ENCODE measurements at places on chromosomes 2 and 18.

DNA sequence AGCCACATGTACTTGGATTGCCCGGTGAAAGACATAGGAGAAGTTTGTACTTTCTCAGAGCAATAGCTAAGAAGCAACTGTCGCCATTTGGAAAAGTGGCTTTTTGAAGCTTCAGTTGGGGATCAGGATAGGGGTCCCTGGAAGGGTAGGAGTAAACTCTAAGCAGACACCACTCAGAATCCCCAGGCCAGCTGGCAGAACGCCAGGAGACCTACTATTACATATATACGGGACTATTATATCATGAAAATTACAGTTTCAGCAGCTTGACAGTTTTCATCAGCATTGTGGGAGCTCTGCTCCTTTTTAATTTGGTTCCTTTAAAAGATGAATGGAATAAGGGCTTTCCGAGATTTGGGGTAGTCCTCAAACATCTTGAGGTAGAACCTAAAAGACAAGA is 54.9 kb downstream of the SRD5A2 start:
- DNase-seq: no peak

DNA sequence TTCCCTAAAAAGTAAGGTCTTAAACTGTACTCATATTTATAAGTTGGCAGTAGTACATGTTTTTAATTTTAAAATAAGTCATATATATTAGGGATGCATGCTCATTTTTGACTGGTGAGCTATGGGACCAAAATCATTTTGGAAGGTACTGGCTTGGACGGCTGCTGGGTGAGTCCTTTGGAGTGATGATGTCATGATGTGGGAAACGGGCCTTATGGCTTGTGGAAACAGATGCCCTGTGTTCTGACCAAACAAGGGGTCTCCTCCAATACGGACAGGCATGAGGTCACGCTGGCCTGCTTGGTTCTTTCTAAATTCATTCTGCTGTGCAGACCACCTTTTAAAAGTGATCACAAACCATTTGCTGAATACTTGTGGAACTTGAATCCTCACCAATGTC is 109.2 kb upstream of the MGAT5 start:
- DNase-seq: no peak

- no peak for DNase-seq
Measured at GRCh38 chr2:139518321-139518720, 738.1 kb upstream of the NXPH2 start.

GRCh38 chr2:160499865-160500264 is 6.3 kb upstream of the RBMS1 start:
- DNase-seq: no peak

DNA sequence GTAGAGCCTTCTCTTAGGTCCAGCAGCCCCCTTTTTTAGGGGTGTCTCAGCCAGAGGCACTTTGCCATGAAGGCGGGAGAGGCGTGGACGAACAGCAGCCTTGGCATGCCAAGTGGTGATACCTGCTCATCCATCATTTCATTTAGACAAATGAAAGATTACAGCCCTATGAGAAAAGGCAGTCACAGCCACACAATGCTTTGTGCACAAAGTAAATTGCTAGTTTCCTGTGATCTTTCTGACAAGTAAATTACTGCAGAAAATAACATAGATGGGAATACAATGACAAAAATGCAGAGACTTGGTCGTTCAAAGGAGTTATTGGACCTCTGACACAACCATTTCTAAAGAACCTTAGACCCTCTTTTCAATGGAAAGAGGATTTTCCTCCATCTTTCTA is 94.9 kb downstream of the RND3 start:
- DNase-seq: no peak

- DNase-seq: no peak
Measured at GRCh38 chr2:181662287-181662686, 5.4 kb upstream of the CERKL start.

GRCh38 chr2:232466221-232466620 is 10.3 kb downstream of the ALPI start:
- DNase-seq: no peak

GRCh38 chr2:46249654-46250053 is 47.6 kb upstream of the EPAS1 start:
- DNase-seq: no peak

DNA sequence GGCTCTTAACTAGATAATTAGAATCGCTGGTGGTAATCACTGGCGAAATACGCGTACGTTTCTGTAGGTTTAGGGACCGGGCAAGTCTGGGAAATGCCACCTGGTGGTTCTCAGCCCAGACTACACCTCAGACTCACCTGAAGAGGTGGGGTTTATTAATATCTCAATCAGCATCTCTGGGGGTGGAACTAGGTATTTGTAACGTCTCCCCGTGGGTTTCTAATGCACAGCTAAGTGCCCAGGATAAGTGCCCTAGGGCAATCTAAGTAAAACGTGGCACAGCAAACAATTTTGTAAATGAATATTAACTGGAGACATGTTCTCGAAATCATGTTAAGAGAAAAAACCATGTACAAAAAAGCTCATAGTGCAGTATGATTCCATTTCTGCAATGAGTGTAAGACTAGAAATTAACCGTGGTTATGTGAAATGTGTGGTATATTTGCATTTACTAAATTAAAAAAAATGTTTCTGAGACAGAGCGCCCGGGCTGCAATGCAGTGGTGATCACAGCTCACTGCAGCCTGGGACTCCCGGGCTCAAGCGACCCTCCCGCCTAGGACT is 760 bp upstream of the CNOT11 start:
- no peak for DNase-seq

DNA sequence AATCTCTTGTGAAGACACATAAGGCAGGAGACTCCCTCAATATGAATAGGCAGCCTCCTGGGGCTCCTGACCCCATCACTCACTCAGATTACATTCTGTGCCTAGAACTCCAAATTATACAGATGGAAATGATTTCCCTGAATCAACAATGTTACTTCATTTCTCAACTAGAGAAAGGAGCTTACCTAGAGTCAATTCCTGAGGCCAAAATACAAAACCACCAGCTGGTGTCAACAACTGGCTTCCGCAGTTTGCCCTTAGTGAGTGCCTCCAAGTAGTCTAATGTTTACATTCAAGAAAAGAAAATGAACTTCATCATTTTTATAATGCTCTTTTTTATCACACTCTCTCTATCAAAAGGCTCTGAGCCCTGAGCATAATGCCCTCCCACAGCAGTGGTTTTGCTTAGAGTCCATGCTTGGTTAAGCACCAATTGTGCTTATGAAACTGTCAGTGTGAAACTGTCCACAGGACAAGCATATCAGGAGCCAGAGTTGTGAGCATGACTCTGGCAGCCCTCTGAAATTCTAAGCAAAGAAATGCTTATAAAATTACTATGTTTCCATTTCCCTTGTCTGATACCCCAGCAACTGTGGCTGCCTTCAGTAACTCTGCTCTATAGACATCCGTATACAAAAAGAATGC is 305.7 kb upstream of the PKDCC start:
- no peak for DNase-seq

GRCh38 chr2:100390001-100390940 is 27.2 kb downstream of the CHST10 start:
- no peak for DNase-seq

DNA sequence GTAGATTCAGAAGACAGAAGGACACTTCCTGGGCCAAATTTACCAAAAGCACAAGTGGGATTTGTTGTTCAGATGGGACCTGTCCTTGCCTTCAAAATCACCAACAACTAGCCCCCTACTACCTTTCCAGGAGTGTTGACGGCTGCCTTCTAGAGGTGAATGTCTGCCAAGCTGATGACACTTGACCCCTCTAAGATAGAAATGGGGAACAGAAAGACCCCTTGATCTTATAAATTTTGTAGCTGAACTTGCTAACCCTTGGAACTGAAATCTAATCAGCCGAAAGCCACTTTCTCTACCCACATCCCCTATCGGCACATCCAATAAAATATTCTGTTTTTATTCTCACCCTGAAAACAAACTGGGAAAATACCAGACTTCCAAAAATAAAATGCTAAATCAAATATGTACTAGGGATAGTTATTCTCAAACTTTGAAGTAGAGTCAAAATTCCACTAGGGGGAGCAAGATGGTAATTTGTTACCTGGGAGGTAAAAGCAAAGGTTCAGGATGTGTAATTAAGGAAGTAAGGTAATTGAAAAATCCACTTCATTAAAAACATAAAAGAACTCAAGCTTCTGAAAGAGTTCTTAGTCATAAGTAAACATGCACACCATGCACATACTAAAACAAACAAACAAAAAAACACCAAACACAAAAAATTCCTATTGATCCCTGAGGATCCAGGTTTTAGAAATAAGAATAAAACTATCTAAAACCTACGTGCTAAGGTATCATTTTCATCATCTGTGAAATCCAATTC is 119.2 kb downstream of the ANKRD44 start:
- DNase-seq: no peak

DNA sequence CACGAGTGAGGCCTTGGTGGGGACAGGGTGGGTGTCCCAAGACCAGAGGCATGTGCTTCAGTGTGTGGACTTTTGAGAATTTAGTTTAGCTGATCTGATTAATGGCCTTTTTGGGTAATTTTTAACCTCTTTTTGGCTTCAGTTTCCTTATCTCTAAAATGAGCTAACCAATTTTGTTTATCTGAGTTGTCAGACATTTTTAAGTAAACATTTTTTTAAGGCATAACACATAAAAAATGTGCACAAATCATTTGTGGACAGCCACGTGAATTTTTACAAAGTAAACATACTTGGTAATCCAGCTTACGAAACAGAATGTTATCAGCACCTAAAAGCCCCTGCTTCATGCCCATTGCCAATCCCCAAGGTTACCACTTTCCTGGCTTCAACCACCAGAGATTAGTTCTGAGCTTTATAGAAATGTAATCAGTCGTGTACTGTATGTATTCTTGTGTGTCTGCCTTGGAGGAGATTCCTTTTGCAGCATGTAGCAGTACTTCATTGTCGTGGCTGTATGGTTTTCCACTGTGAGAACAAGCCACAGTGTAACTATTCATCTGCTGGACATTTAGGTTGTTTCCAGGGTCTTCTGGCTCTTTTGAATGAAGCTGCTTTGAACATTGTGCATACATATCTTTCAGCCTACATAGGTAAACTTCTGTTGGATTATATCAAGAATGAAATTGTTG is 8.4 kb upstream of the INO80C start:
- DNase-seq: no peak

DNA sequence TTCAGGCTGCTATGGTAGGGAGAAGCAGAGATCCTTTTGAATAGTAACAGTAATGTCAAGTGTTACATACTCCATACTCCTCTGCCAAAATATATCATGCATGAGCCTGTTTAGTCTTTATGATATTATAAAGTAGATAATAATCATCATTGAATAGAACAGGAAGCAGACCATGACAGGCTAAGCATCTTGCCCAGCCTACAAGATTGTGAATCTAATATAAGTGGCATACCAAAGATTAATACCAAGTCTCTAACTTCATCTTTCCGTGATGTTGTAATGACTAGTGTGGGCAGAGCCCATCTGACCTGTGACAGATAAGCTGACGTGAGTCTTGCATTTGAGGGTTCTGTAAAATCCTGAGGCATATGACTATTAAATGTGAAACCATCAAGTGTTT is 13.1 kb downstream of the NDUFB3 start:
- DNase-seq: no peak

GRCh38 chr2:196584903-196585302 is 54.6 kb upstream of the CCDC150 start:
- DNase-seq: no peak

- DNase-seq: no peak
Measured at GRCh38 chr2:209146682-209147320, 277.0 kb upstream of the MAP2 start.

DNA sequence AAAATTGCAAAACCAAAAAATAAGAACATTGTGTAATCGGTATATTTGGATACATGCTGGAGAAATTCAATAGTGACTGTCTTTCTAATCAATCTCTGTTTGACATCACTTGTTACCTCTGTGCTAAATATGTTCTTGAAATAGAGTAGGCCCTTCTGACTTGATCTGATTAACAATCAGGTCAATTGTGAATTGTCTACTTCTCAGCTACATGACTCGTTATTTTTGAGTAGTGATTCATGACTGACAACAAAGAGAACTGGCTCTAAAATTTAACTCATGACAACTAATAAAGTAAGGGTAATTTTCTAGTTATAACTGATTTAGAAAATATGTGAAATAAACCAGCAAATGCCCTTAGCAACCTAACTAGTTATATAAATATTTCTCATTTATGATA is 312.1 kb downstream of the TMX3 start:
- DNase-seq: no peak

GRCh38 chr2:225042800-225043167 is 516 bp upstream of the DOCK10 start:
- DNase-seq: no peak

DNA sequence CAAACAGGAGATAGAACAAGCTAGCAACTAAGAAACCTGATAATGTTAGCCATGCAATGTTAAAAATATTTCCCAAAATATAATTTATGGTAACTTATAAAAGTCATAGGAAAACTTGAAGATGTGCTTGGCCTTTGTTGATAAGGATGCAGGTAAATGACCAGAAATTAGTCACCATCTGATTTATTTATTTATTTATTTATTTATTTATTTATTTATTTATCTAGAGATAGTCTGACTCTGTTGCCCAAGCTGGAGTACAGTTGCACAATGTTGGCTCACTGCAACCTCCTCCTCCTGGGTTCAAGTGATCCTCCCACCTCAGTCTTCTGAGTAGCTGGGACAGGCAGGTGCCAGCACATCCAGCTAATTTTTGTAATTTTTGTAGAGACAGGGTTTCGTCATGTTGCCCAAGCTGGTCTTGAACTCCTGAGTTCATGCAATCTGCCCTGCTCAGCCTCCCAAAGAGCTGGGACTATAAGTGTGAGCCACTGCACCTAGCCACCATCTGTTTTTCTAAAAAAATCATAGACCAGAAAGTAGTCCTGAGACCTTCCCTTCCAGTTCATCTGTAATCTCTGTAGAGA is 109.5 kb downstream of the DHRS9 start:
- DNase-seq: no peak

DNA sequence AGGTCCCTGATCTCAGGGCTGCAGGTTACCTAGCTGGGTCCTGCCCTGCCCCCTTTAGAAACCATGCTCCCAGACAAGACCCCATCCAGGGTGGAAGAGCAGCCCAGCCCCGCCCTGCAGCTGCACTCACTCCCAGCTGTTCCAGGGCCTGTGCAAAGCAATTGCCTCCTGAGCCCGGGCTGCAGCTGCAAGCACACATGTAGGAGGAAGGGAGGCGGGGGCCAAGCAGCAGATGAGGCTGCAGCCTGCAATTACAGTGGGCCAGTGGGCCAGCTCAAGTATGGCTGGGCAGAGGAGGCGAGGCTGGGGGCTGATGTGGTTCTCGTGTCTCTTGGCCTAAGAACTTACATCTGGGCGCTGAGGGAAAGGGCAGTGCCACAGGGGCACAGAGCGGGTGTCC is 65.4 kb upstream of the TUBA3E start:
- DNase-seq: no peak

- no peak for DNase-seq
Measured at GRCh38 chr2:182330451-182331305, 96.2 kb downstream of the PDE1A start.
